Vagina (tissue), 2 donors: ENCODE measurements at places on chromosomes 1 and 21. TPM values are rescaled to one million over a fixed set of nuclear protein-coding genes. Genes with fewer than 3 reads are reported as not detected.
A peak's percentile ranks its signal among the peaks of the same experiment; 100 is the strongest.

GRCh38 chr1:31609514-31610118 is 7.9 kb upstream of the HCRTR1 start:
- H3K27me3 ChIP-seq = no peaks in the 10 kb centered on the region
- no peak overlapping the region for H3K27ac ChIP-seq
- H3K4me3 ChIP-seq = no peak overlapping the region
- H3K36me3 ChIP-seq = no peaks in the 10 kb centered on the region

- peaks cover 47% of the 10 kb centered on the region for H3K4me1 ChIP-seq
- no peaks in the 10 kb centered on the region for H3K27me3 ChIP-seq
- H3K27ac ChIP-seq = peak overlapping the region; percentile 98
- no peaks in the 10 kb centered on the region for H3K36me3 ChIP-seq
- peak overlapping the region; percentile 99 for H3K4me3 ChIP-seq
Measured at GRCh38 chr1:64965366-64966157, 787 bp downstream of the JAK1 start.

DNA sequence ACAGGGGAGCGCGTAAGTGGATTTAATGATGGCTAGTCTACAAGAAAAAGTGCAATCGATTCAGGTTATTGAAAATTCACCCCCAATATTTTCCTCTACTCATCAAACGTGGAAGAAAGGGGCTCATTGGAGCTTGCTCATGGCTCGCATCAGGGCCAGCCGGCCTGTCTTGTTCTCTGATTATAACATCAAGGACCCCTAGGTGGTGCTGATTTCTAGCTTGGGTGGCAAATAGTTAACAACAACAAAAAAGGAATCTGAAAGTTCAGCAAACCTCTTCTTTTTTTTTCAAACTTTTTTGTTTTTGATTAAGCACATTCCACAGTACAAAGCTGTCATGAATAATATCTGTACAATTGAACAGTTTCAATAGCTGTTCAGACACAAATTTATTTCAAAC is 35.8 kb upstream of the SOD1 start:
- no peak overlapping the region for H3K4me3 ChIP-seq

GRCh38 chr1:89780721-89781120 is 40.1 kb upstream of the LRRC8D start:
- no peaks in the 10 kb centered on the region for H3K27me3 ChIP-seq
- no peaks in the 10 kb centered on the region for H3K4me1 ChIP-seq
- no peak overlapping the region for H3K27ac ChIP-seq
- DNase-seq = no peak
- H3K4me3 ChIP-seq = no peak overlapping the region

DNA sequence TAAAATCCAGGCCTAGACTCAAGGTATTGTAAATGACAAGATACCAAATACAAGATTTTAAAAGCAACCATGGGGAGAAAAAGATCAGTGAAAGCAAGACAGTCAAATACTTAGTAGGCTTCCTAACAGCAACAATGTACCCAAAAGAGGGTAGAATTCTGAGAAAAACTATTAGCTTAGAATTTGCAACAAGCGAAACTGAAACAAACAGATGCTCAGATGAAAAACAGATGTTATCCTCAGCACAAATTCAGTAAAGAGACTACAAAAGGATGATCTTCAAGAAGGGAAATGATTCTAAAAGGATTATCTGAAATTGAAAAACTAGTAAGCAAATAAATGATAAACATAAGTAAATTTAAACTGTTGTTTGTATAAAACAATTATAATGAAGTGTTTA is 40.0 kb downstream of the PDC start:
- H3K36me3 ChIP-seq = no peaks in the 10 kb centered on the region
- no peaks in the 10 kb centered on the region for H3K27me3 ChIP-seq
- no peak overlapping the region for H3K4me3 ChIP-seq
- DNase-seq = no peak
- H3K4me1 ChIP-seq = no peaks in the 10 kb centered on the region
- H3K27ac ChIP-seq = no peak overlapping the region

ALX3 gene
- not detected for total RNA-seq

PODN gene
- total RNA-seq = 207 TPM

GUCA2A gene
- total RNA-seq = not detected

SMIM11 gene
- total RNA-seq = 8.1 TPM

S100A14 gene
- total RNA-seq = 323 TPM
